ENCODE measurements at places on chromosomes 5 and 9.

- no peak for DNase-seq
Observed at GRCh38 chr9:131008563-131008908, 438 bp upstream of the LAMC3 start.

DNA sequence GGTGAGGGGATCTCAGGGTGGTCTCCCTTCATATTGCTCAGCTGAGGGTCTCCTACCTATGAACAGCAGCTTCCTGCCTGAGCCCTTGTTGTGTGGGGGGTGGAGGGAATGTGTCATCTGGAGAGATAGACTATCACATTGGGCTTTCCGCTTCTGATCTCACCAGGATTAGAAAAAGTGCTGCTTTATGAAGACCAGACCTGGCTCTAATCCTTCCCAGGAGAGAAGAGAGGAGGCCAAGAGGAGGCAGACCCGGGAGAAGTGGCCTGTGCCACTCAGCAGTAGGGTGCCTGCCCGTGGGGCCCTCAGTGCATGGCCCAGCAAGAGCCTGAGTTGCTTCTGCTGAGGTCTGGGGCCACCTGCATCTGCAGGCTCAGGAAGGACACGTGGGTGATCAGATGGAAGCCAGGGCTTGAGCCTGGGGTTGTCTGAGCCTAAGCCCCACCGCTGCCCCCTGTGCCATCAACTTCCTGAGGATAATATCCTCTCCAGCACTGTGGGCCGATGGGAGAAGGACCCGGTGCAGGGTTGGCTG lies 22.1 kb upstream of the COL5A1 start:
- no peak for DNase-seq

DNA sequence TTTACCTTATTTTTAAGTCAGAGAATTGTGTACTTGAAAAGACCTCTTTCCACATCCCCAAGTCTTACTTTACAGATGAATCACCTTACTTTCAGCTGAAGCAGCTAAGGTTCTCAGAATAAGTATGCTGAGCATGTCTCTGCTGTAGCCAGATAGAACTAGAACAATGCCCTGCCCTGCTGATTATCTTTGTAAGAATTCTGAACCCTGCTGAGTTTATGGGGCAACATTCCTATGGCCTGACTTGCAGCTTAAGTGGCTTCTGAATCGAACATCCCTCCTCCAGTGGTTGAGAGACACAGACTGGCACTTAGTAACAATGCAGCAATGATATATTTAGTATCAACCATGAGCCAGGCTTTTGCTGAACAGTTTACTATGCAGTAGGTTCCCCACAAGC lies 592.0 kb upstream of the WWC1 start:
- DNase-seq: no peak

- no peak for DNase-seq
Observed at GRCh38 chr9:135478829-135479468, 633 bp upstream of the PPP1R26 start.

- DNase-seq: no peak
Observed at GRCh38 chr5:169808118-169808581, 171.1 kb downstream of the DOCK2 start.

- DNase-seq: no peak
Observed at GRCh38 chr5:59506285-59506877, 387.1 kb downstream of the PDE4D start.

GRCh38 chr5:44499381-44499780 lies 110.2 kb upstream of the FGF10 start:
- no peak for DNase-seq
